NCI-H774 (cell line): ENCODE measurements at places on chromosomes 13 and 19.

- DNase-seq: no peak
These were observed 472.7 kb downstream of the RFC3 start for GRCh38 chr13:34290661-34291060.

- DNase-seq: no peak
These were observed 17.7 kb upstream of the RUBCNL start for GRCh38 chr13:46404733-46405100.

DNA sequence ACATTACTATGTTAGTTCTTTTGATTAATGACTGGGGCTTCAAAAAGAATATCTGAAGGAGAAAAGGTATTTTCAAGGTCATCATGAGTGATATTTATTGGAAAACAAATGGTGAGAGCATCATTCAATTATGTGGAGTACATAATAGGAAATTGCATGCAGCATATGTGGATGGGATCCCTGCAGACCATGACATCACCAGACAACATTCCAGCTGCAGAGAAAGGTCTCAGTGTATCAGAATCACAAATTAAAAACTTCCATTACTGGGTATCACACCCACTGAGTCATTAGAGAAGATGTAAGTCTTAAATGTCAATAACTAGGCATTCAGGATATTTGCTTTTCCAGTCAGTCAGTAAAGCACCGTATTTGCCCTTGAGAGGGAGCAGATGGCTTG, 574.4 kb upstream of the SLC10A2 start:
- peak; percentile 8 for DNase-seq

- no peak for DNase-seq
These were observed 6.9 kb downstream of the COQ8B start for GRCh38 chr19:40709817-40710216.

- DNase-seq: no peak
These were observed 506.6 kb downstream of the EFNB2 start for GRCh38 chr13:106028911-106029310.

DNA sequence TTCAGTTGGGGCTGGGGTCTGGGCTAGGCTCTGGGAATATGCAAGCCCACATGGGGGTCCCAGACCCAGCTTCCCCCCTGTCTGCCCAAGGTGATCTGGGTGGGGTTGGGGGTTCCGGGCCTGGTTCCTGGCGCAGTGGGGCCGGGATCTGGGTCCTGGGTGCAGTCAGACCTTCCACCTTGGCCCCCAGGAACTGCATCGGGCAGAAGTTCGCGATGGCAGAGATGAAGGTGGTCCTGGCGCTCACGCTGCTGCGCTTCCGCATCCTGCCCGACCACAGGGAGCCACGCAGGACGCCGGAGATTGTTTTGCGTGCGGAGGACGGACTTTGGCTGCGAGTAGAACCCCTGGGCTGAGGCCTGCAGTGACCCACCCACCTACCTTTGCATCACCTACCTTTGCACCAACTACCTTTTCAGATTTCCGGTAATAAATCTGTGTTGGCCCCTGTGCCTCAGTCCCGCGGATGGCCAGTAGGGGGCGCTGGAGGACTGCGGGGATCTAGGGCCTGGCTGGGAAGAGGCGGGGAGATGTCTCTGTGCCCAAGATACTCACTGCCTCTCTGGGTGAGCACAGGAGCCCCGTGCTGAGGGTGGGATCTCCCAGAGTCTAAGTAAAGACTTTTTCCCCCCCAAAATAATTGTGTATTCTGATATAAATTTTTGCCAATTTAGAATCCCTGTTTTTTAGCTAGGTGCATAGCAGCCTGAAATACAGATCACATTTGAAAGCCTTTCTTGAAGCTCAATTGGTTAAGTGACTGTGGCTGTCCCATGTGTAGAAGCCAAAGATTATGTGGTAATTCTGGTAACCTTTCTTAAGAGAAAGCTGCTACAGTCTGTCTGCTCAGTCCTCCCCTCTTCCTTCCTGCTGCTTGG, 11.5 kb upstream of the CYP4F3 start:
- DNase-seq: peak; percentile 82

- DNase-seq: no peak
These were observed 1884.3 kb upstream of the PCDH20 start for GRCh38 chr13:63299866-63300394.

DNA sequence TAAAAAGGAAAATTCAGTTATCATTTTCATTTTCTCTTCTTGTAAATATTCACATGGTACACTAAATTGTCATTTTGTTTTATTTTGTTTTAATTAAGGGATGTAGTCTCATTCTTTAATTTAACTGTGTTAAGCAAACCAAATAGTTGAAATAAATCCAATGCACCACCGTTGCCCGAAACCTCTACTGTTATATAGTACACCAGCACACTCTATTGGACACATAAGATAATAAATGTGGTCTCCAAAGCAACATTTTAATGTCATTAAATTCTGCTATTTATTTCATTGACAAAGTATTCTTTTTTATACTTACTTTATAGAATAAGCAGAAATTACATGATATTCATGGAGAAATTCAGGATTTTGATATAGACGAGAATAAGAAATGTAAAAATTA, 156.4 kb upstream of the FREM2 start:
- no peak for DNase-seq

DNA sequence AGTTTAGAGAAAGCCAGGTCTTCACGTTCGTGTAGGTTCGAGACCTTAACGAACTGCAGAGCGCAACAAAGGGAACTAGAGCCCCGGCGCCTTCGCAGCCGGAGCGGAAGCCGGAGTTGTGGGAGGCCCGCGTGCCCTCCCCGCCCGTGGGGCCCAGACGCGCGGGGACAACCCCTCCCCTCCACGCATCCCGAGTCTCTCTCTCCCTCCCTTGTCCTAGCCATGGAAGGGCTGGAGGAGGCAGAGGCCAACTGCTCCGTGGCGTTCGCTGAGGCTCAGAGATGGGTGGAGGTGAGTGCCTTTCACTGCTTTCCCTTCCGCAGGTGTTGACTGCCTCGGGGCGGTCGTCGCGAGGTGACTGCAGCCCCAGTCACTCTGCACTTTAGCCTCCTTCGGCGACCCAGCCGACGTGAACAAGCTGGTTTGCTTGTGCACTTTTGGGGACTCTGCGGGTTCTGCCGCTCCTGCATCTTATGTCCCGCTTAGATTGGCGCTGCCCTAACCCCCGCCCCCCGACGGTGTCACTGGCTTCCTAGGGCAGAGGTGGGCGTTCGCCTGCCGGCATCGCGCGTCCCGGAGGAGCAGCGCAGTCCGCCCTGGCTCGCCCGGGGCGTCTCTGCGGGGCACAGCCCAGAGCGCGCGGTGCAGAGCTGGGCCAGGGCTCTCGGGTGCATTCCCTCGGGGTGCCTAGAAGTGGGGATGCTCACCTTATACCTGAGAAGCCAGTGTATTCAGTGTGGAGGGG, 478 bp downstream of the LMO7 start:
- no peak for DNase-seq

- DNase-seq: no peak
These were observed 28.7 kb downstream of the GGACT start for GRCh38 chr13:100559886-100560285.

- no peak for DNase-seq
These were observed 17.4 kb downstream of the NALCN start for GRCh38 chr13:101398920-101399319.

DNA sequence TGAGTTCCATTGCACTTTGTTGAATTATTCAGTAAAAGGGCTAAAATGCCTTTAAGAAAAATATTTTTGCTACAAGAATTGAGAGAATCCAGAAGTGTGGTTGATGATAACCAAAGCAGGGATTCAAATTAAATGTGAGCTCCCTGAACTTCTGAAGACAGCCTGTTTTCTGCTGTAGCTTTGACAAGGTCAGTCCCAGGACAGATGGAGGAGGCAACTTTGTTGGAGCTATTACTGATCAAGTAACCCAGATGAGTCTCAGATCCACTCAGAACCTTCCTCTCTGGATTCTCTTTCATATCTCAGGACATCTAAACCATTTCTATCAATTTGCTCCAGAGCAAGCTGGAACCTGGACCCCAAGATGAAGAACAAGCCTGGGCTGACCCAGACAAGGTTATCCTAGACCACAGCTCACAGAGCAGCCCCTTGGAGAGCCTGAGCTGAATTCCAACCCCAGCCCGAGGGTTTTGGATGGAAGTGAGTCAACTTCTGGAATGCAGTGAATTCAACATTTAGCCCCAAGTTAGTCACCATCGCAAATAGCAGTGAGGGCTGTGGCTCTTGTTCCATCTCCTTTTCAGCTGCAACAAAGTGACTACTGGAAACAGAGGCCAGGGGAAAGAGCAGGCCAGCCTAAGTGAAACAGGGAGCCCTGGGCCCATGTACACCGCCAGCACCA, 137.8 kb upstream of the TSC22D1 start:
- DNase-seq: no peak

DNA sequence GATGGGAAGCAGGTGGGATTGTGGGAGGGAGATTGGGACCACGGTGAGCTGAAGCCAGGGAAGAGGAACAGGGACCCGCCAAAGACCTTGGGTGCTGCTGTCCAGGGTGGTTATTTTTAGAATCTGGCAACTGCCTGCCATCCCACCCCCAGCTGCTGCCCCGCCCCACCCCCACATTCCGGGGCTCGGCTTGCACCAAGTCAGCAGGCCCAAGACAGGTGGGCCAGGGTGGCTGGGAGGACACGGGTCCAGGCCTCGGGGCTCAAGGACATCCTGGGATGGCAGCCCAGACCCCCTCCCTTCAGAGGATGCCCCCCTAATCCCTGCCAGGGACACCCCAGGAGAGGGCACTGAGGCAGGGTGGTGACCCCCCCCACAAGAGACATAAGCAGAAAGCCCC, 827 bp downstream of the CKM start:
- no peak for DNase-seq

- peak; percentile 66 for DNase-seq
These were observed 607 bp downstream of the PLEKHJ1 start for GRCh38 chr19:2235381-2236063.

- peak; percentile 25 for DNase-seq
These were observed 319.5 kb upstream of the OBI1 start for GRCh38 chr13:78978381-78978998.

- DNase-seq: no peak
These were observed 6.4 kb upstream of the KLK6 start for GRCh38 chr19:50975766-50976165.

DNA sequence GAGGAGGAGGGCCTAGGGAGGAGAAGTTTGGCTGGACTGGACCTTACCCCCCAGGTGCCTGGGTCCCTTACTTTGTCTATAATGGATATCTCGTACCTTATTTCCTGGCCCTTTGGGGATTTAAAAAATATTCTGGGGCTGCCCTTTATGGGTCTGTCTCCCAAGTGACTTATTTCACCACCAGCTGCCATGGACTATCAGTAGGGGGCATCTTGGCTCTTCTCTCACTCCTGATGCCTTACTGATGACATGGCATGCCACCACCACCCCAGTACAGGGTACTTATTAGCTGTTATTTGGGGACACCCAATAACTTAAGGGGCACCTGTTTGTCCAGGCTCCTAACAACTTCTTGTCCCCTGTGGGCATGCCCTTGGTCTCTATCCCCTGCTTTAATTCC, 38.0 kb downstream of the NFIX start:
- DNase-seq: no peak

GRCh38 chr13:95754069-95754468, 77.1 kb downstream of the DNAJC3 start:
- no peak for DNase-seq

GRCh38 chr13:30871588-30872275, 34.3 kb upstream of the MEDAG start:
- DNase-seq: no peak

DNA sequence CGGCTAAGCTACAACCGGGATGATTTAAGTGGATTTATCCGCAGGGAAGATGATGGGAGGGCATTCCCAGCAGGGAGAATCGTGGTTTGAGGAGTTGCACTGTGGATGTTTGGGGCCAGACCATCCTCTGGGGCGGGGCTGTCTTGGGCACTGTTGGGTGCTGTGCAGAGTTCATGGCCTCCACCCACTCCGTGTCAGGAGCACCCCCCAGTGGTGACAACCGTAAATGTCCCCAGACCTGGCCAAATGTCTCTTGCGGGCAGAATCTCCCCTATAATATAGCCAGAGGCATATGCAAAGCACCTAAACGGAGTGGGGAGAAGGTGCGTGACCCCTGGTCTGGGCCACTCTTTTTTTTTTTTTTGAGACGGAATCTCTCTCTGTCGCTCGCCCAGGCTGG, 40.2 kb downstream of the SMIM24 start:
- DNase-seq: peak; percentile 12

DNA sequence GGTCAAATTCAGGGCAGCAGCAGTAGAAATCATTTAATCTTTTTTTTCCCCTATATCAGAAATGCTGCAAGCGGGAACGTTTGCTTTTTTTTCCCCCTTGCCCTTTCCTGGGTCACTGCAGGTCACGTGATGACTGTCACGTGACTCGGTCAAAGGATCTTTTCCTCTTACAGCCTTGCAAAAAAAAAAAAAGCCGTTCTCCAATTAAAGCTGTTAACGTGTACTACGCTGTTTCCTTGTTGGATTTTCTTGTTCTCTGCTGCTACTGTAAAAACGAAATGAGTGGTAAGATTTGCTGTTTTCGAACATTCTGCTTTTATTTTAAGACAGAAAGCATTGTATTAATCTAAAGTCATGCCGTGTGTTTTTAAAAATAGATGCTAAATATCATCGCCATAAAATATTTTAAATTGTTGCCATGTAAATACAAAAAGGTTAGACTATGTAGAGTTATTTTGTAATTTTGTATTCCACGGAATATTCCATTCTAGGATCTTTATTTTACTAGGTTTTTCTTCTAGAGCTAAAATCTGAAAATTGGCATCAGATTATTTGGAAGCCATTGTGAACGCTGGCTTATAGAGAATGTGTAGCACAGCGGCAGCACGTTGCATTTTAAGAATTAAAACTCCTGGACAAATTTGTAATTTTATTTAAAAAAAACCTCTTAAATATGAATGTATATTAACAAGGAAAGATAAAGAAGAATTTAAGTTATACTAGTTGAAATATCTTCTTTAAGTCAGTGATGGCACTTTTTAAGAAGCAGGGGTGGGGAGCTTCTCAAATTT, 109.8 kb upstream of the MLNR start:
- peak; percentile 60 for DNase-seq

DNA sequence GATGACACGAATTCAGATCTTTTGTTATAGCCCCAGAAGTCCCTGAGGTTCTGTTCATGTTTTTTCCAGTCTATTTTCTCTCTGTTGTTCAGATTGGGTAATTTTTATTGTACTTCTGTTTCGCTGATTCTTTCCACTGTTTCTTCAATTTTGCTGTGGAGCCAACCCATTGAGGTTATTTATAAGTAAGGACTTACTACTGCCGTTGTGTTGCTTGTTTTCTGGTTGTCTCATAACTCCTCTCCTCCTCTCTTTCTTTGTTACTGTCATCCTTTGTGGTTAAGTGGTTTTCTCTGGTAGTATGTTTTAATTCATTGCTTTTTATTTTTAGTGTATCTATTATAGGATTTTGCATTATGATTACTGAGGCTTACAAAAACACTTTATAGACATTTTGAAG, 48.7 kb upstream of the GAS6 start:
- no peak for DNase-seq

GRCh38 chr13:78152415-78152814, 233.8 kb upstream of the EDNRB start:
- DNase-seq: no peak

GRCh38 chr13:32147193-32147592, 115.6 kb downstream of the FRY start:
- no peak for DNase-seq

GRCh38 chr19:41902594-41902993, 19.6 kb downstream of the ARHGEF1 start:
- no peak for DNase-seq
